ENCODE measurements at places on chromosomes 16 and 17.
A peak's percentile ranks its signal among the peaks of the same experiment; 100 is the strongest.

DNA sequence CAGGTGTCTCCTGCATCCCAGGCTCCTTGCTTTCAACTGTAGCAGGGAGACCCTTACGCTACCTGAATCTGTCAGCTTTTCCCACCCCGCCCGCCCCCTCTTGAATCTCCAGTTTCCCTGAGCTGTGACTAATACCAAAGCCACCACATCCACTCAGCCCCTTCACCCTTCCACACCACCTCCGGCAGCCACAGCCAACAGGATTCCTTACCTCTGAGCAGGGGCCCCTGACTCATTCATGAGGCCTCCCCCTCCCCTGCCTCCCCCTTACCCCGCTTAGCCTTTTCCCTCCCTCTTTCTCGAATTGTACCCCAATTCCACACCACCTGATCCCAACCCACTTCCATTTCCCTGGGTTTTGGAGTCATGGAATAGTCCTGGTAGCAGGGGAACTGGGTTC, 2.3 kb downstream of the STX1B start:
- DNase-seq, result peak; percentile 53

DNA sequence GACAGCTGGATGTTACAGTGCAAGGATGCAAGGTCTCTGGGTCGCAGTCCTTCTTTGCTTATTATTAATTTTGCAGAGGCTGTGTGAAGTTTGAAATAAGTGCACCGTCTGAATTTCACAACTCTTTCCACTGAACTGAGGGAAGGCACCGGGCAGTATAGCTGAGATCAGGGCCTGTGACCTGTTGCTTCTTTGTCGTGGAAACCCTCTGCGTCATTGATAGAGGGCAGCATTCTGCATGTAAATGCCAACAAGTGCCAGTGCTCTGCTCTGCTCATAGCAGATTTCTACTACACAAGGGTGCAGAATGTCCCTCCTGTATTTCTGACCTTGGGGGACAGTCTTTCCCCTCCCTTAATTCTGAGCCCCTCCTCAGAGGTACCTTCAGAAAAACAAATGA, 26.0 kb downstream of the CD300LF start:
- DNase-seq, result no peak

GRCh38 chr16:23898682-23899430, 63.1 kb downstream of the PRKCB start:
- no peak for DNase-seq

DNA sequence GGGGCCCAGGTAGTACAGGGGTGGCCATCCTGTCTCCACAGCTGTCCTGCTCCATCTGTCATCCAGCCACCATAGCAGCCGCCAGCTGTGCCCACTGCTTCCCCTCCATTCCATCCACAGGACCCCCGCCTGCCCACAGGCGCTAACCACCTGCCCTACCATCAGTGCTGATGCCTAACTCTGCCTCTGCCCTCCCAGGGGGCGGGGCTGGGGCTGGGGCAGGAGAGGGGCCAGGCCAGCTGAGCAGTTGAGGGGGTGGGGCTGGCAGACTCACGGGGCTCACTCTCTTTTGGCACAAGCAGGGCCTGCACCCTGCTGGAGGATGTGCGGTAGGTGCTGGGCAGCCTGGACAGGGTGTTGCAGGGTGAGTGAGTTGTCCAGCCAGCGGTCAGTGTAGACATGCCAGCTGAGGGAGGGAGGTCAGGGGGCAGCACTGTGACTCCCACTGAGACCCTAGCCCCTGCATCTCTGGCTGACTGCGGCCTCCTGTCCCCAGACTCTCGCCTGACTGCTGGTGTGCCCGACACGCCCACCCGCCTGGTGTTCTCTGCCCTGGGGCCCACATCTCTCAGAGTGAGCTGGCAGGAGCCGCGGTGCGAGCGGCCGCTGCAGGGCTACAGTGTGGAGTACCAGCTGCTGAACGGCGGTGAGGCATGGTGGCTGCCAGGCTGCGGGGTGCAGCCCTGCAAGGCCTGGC, 9.6 kb downstream of the GALK1 start:
- DNase-seq, result no peak

GRCh38 chr17:66098040-66098439, 93.9 kb downstream of the CEP112 start:
- DNase-seq, result no peak

Measured in astrocyte of the cerebellum (primary cell).